ENCODE measurements at places on chromosomes 7 and 10.
A peak's percentile ranks its signal among the peaks of the same experiment; 100 is the strongest.

GRCh38 chr7:4841007-4841784 is 20.6 kb downstream of the PAPOLB start:
- DNase-seq, result no peak

GRCh38 chr7:155517452-155517851 is 28.9 kb downstream of the CNPY1 start:
- DNase-seq, result no peak

- no peak for DNase-seq
These were observed 176.9 kb downstream of the PLXNA4 start for GRCh38 chr7:132399367-132399766.

- no peak for DNase-seq
These were observed 15.2 kb upstream of the KAZALD1 start for GRCh38 chr10:101046332-101047238.

DNA sequence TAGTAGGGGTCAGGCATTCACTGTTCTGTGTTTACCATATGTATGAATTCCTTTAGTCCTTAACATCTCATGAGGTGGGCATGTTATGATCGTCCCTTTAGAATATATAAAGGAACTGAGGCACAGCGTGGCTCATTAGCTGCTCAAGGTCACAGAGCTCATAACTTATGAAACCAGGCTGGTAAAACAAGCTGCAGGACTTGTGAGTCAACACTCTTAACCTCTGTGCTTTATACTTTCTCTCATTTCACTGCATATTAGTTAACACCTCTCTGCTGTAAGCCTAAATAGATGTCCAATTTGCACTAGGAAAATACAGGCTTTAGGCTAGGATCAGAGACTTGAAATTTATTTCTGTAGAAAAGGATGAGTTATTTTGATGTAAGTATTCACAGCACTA is 180.3 kb upstream of the HDAC9 start:
- no peak for DNase-seq

DNA sequence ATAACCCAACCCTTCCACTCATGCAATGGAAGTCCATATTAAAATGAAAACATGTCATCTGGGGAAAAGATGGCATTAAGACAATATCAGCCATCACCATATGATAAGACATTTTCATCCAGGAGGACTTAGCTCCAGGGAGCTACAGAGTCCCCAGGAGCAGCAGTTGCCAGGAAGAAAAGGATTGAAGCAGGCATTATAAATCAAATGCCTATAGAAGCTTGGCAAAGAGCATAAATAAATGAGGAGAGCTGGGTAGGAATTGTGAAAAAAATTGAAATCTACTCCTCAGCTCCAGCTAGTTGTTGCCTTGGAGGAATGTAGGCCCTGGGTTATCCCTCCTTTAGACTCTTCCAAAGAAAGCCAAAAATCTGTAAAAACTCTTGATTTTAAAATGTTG is 42.5 kb downstream of the FAM13C start:
- no peak for DNase-seq

- DNase-seq, result peak; percentile 17
These were observed 11.2 kb downstream of the AVL9 start for GRCh38 chr7:32506266-32507054.

DNA sequence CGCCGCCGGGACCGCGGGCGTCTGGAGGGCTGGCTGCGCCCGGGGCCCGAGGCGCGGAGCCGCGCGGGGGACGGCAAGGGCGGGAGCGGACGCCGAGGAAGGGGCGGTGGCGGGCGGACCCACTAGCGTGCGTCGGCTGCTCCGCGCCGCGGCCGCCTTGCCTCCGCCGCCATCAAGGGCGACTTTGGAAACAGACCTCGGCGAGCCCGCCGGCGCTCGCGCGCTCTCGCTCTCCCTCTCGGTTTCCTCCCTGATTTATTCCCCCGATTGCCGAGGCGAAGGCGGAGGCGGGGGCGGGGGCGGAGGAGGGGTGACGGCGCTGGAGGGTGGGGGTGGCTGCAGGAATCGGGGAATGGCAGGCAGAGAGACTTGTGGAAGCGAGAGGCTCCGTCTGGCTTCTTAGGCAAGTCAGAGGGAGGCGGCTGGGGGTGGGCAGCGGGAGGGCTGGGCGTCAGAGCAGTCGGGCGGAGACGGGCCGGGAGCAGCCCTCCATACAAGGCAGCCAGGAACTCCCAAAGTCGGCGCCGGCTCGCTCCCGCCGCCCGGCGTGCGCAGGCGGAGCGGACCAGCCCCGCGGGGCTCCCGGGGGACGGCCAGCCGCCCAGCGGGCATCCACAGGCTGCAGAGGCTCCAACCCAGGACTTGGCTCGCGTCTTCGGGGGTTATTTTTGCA is at the start of gene CACNA2D1:
CACNA2D1 (minus strand) TSS at position 231 of the 673 bp plus-strand sequence.
- DNase-seq, result no peak

GRCh38 chr7:70392256-70392876 is 739.6 kb upstream of the GALNT17 start:
- no peak for DNase-seq

GRCh38 chr7:4144811-4145510 is 537.1 kb upstream of the FOXK1 start:
- DNase-seq, result no peak
